ENCODE measurements at places on chromosomes 6 and 20. TPM values are rescaled to one million over a fixed set of nuclear protein-coding genes. Genes with fewer than 3 reads are reported as not detected.

EDN1 gene
- 24.8 TPM for total RNA-seq

NR2E1 gene
- not detected for total RNA-seq

ZSCAN23 gene
- 1.2 TPM for total RNA-seq

GABRR1 gene
- total RNA-seq: 0.11 TPM

KCNK16 gene
- total RNA-seq: not detected

GRCh38 chr6:20584100-20584731 lies 50.0 kb downstream of the CDKAL1 start:
- no peak for DNase-seq

GRCh38 chr6:88843040-88843439 lies 120.4 kb downstream of the RNGTT start:
- no peak for DNase-seq

GRCh38 chr20:57601211-57601570 lies 19.0 kb downstream of the ZBP1 start:
- no peak for DNase-seq

GRCh38 chr6:46790355-46790874 lies 2.8 kb upstream of the MEP1A start:
- DNase-seq: no peak

DNA sequence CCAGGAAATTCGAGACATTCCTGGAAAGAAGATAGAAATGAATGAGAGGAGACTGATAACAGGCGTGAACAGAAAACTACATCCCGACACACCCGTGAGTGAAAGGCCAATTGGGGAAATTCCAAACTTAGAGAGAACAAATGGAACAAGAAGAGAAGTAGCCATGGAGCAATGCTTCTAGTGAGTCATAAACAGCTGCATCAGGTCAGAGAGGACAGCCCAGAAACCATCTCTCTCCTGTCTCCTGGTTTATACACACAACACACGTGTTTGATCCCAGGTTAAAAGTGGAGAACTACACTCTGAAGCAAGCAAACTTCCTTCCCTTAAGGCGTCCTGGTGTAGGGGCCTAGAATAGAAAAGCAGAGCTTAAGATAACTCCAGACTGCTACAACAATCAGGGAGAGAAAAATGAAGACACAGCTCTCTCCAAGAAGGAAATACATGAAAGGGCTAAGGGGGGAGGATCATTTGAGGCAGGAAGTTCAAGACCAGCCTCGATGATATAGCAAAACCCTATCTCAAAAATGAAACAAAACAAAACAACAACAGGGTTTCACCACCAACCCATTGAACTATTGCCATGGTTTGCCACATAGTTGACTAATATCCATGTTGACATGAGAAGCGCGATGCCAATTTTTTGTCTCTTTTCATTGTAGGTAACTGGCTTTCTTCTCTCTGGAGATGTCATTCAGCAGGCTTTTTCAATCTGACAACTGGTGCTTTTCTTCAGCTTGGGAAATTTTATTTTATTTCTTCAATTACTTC lies 26.9 kb downstream of the NRN1 start:
- DNase-seq: no peak

DNA sequence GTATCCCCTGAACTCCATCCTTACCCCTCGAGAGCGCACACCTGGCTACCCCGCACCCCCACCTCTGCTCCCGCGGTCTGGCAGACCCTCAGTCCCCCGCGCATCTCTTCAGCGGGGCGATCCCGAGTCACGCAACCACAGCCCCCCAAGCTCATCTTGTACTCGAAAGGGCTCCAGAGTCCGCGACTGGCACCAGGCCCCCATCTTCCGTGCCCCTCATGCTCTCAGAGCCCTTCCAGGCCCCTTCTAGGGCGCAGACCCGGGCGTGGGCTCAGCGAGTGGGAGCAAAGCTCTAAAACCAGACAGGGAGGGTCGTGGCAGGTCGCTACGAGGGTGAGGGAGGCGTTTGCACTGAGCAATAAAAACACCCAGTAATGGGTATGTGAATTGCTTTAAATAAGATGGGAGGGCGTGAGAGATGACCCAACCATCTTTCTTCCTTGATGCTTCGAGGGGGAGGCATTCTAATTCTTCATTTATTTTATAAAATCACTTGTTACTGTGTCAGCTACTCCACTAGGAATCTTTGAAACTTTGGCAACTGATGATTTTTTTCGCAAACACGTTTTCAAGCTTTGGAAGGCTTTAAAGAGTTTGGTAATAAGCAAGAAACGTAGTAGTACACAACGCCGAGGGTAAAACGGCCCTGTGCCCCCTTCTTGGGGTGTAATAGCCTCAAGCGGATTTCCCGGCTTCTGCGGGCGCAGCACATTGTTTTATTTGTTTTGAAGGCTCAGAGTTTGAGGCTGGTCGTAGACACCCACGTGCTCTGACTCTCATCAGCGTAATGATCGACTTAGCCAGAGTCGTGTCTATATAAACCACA lies 42.6 kb upstream of the SUPT3H start:
- DNase-seq: peak; percentile 34

- no peak for DNase-seq
These were observed 7.3 kb downstream of the ABT1 start for GRCh38 chr6:26604026-26604425.

DNA sequence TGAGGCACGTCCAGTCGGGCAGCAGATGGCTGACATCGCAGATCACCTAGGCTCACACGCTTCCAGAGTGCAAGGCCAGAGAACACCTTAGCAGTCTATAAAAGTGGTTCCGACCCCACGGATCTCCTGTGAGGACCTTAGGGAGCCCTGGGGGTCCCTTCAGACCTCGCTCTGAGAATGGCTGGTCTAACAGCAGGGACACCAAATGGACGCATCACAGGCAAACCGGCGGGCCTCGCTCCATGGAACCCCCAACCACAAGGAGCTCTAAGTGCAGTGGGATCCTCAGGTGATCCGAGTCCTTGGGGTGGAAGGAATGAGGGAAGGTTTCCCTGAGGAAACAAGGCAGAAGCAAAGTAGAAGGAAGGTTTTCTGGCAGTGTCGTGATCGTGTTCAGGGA lies 135.4 kb downstream of the SMOC2 start:
- no peak for DNase-seq

DNA sequence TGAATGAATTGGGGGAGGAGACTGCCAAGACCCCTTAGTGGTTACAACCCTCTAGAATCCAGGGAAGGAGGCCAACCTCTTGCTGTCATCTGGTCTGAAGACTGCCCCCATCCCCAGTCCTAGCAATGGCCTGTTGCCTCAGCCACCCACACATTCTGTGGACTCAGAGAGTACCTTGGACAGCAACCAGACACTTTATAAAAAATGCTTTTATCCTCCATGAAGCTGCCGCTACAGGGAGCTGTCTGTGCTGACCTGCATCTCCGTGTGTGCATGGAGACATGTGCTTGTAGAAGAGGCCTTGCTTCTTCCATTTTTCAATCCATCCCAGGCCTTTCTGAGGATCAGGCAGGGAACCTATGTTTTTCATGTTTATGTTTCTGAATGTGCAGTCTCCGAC lies 15.2 kb downstream of the CDH22 start:
- no peak for DNase-seq

DNA sequence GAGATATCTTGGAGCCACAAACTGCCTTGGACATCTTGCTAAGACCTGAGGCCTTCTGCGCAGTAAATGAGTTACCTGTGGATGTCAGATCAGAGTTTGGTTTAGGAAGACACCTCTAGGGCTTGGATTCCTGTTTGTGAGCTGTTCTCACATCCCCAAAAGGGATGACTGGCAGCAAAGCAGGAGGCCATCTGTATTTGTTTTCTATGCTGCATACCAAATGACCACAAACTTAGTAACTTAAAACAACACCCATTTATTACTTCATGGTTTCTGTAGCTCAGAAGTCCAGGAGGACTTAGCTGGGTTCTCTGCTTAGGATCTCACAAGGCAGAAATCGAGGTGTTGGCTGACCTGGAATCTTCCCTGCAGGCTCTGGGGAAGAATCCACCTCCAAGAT lies 116.7 kb downstream of the UNC5CL start:
- no peak for DNase-seq

GRCh38 chr6:79544299-79544927 lies 7.2 kb upstream of the LCA5 start:
- DNase-seq: no peak

GRCh38 chr6:128239146-128239545 lies 281.3 kb downstream of the PTPRK start:
- no peak for DNase-seq

DNA sequence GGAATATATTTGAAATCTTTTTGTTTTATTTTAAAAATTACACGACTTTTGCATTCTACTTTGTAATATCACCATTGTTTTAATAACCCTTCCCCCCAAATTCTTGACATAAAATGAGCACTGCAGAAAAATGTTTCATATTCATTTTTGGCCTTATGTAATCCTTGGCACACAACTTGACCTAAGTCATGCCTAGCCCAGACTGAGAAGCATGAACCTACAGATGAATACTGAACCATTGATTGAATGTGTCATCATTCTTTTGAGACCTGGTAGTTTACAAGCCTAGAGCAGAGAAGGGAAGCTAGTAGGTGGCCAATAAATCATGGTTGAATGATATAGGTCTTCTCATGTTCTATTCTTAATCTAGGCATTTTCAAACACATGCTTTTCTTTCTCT lies 89.4 kb upstream of the EDN1 start:
- no peak for DNase-seq

GRCh38 chr6:42296614-42297013 lies 79.0 kb upstream of the MRPS10 start:
- no peak for DNase-seq

GRCh38 chr6:131431718-131432117 lies 141.3 kb upstream of the ARG1 start:
- DNase-seq: no peak

GRCh38 chr6:38604700-38605099 lies 35.0 kb downstream of the BTBD9 start:
- no peak for DNase-seq

DNA sequence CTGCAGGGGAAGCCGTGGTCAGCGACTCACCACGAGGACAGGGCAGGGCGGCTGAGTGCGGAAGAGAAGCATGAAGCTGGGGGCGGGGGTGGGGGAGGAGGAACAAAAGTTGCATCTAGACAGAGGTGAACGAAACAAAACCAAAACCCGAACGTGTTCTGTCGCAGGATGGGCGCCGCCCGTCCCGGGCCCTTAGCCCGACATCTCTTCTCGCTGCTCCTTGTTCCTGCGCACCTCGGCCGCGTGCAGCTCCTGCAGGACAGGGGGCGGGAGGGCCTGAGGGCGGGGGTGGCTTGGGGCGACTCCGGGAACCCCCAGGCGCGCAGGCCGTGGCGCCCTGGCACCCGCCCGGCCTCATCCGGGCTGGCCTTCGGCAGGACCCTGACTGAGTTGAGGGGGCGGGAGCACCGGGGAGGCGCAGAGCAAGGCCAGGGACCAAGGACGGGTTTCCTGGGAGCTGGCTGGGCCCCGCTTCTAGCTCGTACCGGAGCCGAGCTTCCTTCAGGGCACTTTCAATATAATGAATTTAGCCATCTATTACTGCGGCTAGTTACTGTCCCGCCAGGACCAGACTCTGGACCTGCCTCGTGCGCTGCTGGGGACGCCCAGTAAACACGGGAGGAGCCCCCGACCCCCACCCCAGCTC lies 12.0 kb downstream of the STMN3 start:
- DNase-seq: no peak

DNA sequence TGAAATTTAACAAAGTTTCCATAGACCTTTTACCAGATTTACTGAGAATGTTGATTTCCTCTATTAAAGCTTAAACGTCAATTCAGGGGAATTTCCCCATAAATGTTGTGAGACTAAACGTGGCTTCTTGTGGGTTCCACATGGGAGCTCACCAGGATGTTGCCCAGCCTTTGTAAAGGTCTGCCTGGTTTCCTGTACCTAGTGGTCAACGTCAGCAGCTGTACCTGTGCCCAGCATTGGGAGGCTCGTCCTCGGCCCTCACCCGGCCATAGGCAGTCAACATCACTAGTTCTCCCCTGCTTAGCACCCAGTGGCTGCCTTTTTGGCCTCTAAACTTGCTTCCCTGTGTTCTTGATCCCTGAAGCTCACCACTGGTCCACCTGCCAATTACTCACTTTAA lies 22.1 kb upstream of the CD83 start:
- no peak for DNase-seq

DNA sequence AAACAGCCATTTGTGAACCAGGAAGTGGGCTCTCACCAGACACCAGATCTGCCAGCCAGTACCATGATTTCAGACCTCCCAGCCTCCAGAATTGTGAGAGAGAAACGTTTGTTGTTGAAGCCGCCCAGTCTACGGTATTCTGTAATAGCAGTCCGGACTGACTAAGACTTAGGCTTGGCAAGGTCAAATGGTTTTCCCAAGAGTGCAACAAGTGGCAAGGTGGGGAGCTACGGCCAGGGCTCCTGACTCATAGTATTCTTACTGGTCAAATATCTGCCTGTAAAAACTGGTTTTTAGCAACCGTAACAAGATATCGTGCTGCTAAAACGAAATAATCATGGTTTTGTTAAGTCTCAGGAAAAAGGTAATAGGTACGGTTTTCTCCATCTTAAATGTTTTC lies 37.8 kb downstream of the MCUR1 start:
- DNase-seq: no peak

- DNase-seq: no peak
These were observed 315.7 kb upstream of the NT5E start for GRCh38 chr6:85134172-85134571.

DNA sequence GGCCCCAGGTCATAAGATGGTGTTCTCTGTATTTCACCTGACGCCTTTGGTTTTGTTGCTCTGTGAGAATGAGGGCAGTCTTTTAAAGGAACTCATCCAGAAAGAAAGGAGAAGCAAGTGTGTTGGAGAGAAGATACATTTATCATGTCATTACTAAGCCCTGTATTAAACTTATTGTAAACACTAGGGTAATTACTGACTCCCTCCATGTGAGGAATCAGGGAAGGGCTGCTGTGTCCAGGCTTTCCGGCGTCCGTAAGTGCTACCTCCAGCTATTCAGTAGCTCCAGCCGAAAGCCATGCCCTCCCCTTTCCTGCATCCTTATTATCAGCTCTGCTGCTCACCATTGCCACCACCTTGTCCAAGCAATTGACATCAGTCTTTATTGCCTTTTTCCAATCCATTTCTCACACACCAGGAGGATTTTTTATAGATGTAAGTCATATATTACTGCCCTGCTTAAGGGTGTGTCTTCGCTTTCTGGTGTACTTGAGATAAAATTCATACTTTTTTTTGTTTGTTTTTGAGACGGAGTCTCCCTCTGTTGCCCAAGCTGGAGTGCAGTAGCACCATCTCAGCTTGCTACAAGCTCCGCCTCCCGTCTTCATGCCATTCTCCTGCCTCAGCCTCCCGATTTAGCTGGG lies 94.7 kb downstream of the RPP40 start:
- DNase-seq: no peak

- DNase-seq: no peak
These were observed 257.1 kb upstream of the ZFP64 start for GRCh38 chr20:52448513-52449232.

- DNase-seq: no peak
These were observed 404.5 kb downstream of the SYNE1 start for GRCh38 chr6:152232501-152233151.

DNA sequence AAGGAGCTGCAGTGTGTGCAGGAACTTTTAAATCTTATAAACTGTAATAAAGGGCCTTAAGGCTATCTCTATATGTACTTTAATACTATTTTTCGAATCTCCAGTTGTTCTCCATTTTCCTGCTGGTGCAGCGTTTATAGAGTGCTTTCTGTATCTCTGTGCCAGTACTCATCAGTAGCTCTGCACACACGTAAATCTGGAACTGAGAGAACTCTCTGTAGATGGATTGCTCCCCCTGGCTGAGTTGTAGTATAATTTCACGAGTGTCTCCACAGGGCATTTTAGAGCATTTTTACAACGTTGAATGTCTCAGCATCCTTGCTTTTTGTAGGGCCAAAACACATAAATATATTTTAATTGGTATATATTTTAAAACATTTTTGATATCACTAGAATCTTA lies 256.5 kb downstream of the TRDN start:
- no peak for DNase-seq
